ENCODE measurements at places on chromosomes 13 and 19. TPM values are rescaled to one million over a fixed set of nuclear protein-coding genes. Genes with fewer than 3 reads are reported as not detected.

DNA sequence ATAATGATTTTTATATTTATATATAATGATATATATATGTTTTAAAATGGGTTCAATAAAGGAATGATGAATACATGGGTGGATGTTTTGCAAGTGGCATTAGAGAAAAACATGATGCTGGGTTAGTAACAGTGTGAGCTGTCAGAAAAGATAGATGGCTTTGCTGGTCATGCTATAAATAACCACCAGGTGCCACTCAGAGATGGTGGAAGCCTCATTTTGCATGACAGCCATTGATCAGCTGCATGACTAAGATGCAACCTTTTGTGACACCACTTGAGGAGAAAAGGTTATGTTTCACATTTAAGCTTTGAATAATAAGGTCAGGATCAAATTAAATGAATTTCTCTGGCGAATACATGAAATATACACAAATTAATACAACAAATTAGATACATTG, 737.7 kb downstream of the PCDH9 start:
- no peaks in the 10 kb centered on the region for H3K4me1 ChIP-seq
- no peaks in the 10 kb centered on the region for H3K27me3 ChIP-seq
- no peak overlapping the region for H3K4me3 ChIP-seq

DNA sequence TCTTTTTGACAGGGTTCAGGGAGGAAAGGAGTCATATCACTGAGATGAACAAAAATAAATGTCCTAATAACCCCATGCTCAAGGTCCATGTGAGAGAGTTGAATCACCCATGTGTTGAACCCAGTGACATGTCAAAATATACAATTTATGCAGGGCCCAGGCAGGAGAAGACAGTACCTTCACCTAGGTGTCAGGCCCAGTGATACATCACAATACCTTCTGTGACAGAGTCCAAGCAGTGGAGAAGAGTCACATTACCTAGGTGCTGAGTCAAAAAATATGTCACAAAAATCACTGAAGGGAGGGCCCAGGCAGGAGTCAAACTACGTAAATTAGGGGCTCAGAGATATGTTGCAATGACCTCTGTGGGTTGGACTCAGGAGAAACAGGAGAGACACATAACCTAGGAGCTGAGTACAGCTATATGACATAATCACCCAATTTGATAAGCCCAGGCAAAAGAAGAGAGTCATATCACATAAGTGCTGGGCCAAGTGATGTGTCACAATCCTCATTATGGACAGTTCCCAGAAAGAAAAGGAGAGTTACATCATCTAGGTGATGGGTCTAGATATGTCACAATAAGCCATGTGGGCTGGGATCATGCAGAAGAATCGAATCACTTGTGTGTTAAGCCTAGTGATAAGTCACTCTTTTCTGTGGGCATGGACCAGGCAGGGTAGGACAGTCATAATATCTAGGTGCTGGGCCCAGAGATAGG, 13.8 kb upstream of the ZNF724 start:
- no peaks in the 10 kb centered on the region for H3K27me3 ChIP-seq
- no peaks in the 10 kb centered on the region for H3K4me1 ChIP-seq
- H3K4me3 ChIP-seq = no peak overlapping the region
- DNase-seq = no peak
- H3K27ac ChIP-seq = no peak overlapping the region
- no peaks in the 10 kb centered on the region for H3K36me3 ChIP-seq

DNA sequence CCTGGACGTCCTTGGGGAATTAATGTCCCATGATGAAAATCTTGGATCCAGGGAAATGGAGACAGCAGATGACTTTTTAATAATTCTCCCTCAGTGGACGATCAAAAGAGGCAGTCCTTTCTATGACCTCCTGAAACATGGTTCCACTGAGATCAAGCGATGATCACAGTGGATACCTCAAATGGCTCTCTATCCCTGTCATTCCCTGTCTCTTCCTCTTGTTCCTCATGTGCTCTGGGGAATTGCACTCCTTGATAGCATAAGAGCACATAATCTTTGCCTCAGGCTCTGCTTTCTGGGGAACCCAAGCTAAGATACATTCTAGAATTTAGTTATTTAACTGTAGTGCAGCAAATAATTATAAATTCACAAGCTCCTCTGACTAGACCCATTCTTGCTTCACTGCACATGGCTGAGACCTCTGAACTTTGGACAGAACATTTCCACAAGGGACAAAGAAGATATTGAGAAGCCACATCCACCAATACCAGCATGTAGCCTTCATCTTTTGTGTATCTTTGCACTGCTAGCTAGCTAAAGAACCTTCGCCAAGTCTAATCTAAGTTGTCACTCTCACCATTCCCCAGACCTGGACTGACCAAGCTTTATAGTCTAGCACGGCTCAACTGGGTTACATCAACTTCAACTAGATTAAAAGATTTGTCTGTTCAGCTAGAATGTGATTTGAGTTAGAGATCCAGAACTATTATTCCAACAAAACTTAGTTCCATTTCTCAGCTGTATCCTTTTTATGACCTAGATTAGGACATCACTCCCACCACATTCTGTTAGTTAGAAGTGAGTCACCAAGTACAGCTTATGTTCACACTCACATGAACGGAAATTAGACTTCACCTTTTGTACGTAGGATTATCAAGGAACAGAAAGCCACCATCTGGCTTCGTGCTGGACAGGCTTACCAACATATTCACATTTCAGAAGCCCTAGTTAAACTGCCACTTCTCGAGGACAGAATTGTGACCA, 142.7 kb downstream of the SUCLA2 start:
- no peaks in the 10 kb centered on the region for H3K4me1 ChIP-seq
- no peaks in the 10 kb centered on the region for H3K36me3 ChIP-seq
- no peaks in the 10 kb centered on the region for H3K27me3 ChIP-seq
- DNase-seq = no peak

KASH5 gene
- total RNA-seq = not detected

CADM4 gene
- 1.4 TPM for total RNA-seq

TMEM86B gene
- 39.8 TPM for total RNA-seq
